ENCODE measurements at places on chromosomes 13 and 19.

DNA sequence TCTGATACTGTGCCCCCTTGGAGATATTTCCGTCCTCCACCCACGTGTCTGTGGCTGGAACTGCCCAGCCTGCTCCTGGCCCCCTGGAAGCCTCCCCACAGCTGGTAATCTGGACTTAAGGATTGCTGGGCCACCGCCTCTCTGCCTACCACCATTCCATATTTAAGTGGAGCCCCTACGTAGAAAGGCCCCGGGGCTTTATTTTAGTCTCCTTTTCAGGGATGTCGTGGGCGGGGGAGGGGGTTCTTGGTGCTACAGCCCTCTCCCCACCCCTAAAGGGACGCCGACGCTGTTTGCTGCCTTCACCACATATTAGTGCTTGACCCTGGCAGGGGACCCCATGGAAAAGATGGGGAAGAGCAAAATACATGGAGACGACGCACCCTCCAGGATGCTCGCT lies 2.7 kb upstream of the NOP53 start:
- no peak for DNase-seq

DNA sequence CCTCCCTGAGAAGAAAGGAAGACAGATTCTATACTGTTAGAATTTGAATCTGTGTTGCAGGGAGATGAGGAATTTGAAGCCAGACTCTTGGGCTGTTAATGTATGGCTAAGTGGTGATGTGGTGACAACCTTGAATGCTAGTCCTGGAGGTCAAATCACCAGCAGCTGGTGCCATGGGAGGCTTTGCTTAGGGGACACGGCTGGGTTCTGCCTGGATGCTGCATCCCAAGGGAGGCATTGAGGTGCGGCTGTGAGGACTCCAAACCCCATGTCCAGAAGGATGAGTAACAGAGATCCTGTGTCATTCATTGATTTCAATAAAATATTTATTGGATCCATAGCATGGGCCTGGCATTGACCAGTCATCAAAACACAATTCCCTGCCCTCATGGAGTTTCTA lies 42.3 kb downstream of the RFX2 start:
- no peak for DNase-seq

DNA sequence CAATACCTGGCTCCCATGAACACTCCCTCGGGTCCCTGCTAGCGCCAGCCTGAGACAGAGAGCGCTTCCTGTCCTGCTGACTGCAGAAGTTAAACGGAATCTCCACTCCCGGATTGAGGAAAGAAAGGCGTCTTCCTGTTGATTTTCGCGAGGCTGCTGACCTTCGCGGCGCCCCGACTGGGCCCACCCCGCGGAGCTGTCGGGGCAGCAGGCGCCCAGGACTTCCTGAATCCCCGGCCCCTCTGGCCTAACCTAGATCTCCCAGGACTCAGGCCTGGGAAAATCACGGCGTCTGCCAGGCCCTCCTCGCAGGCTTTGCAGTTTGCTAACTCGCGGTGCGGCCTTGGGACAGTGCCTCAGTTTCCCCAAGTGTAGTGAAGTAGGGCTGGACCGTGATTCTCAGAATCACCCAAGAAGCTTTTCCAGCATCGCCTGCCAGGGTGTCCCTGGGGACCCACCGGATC lies 108.8 kb downstream of the KCTD15 start:
- no peak for DNase-seq

DNA sequence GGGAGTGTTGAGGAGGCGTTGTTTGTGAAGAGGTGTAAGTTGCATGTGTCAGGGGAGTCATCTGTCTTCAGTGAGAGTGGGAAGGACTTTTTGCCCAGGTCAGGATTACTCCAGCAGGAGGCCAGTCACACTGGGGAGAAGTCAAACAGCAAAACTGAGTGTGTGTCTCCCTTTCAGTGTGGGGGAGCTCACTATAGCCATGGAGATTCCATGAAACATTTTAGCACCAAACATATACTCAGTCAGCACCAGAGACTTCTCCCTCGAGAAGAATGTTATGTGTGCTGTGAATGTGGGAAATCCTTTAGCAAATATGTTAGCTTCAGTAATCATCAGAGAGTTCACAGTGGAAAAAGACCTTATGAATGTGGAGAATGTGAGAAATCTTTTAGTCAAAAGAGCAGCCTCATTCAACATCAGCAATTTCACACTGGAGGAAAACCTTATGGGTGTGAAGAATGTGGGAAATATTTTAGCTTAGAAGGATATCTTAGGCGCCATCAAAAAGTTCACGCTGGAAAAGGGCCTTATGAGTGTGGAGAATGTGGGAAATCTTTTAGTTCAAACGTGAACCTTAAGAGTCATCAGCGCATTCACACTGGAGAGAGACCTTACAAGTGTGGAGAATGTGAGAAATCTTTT lies 8.4 kb upstream of the ZNF587 start:
- DNase-seq: no peak

DNA sequence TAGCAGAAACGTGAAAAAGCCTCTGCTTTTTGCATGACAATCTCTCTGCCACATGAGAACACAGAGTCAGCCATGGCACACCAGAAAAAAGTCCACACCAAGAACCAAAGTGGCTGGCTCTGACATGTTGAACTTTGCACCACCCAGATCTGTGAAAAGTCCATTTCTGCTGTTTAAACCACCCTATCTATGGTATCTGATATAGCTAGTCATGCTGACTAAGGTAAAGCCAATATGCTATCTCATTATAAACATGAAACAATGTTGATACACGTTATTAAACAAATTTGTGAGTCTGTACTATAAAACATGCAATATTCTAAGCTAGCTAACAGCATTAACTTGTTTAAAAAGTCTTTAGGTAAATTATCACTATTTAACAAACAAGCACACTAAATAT lies 21.0 kb upstream of the ZNF432 start:
- no peak for DNase-seq

DNA sequence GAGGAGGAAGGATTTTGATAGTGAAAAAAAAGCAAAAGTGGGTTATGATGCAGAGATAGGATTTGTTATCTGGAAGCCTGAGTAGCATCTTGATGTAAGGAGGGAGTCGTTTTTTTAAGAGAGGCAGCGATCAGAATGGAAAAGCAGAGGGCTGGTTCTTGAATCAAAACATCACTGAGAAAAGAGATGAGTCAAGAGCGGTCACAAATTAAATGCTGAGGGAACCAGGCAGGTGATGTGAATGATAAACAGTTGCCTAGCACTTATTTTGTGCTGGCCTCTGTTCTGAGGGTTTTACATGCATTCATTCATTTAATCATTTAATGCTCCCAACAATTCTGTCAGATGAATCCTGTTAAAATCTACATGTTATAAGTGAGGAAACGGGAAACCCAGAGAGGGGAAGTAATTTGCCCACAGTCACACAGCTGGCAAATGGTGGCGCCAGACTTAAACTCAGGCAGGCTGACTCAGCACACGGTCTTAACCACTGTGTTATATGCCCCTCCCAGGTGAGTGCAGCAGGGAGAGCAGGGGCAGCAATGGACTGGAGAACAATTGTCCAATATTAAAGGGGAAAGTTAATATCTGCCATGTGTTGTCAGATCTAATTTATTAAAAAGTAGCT lies 21.4 kb downstream of the SIGLECL1 start:
- no peak for DNase-seq

Data from NCI-H2029 treated with DMSO at 0.1 percent for 48 hours (cell line).